NCI-H2081 treated with DMSO at 0.1 percent for 48 hours (cell line): ENCODE measurements at places on chromosomes 12 and 14.

- no peak for DNase-seq
Measured at GRCh38 chr14:54278087-54278486, 118.7 kb upstream of the CDKN3 start.

GRCh38 chr12:113586461-113586860 is 114.8 kb upstream of the LHX5 start:
- DNase-seq = no peak

DNA sequence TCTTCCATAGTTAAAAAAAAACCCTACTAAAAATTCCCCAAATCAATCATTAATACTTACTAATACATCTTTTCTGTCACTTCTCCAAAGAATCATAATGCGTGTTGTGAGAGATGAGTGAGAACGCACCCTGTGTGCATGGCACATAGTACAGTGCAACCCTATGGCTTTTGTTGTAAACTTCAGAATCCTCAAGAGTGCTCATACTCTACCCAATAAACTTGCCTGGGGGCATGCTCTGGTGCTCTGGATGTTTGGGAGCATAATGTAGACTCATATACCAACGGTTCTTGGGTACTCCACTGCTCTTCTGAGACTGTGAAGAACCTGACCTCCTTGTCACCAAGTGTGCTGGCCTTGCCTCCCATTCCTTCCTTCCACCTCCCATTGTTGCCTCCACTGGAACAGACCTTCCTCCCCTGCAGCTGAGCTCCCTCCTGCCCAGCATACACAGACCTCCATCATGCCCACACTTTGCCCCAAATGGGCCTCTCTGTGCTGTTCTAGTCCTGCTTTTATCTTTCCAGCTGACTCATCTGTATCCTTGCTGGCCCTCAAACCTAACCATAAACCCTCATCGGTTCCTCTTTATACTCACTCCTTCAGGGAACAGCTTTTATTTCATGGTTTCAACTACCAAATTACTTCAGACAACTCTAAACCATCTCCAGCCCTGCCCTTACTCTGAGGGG is 8.9 kb downstream of the DCP1B start:
- no peak for DNase-seq

GRCh38 chr12:28240853-28241252 is 50.6 kb downstream of the CCDC91 start:
- no peak for DNase-seq
